Type B pancreatic cell (in vitro differentiated cells): ENCODE measurements at places on chromosomes 16 and 17. TPM values are rescaled to one million over a fixed set of nuclear protein-coding genes. Genes with fewer than 3 reads are reported as not detected.

DNA sequence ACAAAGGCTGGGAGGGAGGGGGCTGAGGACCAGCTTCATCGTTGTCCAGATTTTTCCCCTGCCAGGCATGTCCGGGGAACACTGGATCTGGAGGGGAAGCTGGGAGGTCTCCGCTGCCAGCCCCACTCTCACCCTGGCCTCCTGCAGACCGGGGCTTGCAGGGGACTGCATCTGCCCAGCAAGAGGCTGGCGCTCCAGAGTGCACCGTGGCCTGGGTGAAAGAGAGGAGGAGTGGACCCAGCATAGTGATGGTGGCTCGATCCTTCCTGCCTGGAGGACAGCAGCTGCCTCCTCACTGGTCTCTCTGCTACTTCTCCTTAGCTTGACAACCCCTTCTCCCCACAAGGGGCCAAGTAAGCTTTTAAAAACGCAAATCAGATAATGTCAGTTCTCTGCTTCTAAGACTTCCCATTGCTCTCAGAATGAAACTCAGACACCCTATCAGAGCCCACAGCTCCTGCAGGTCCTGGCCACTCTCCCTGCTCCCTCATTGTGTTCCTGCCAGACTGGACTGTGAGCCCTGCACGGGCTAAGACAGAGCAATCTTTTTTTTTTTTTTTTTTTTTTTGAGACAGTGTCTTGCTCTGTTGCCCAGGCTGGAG is 15.0 kb downstream of the CPNE2 start:
- H3K27ac ChIP-seq, result no peak overlapping the region
- no peaks in the 10 kb centered on the region for H3K36me3 ChIP-seq
- no peaks in the 10 kb centered on the region for H3K27me3 ChIP-seq
- peaks cover 30% of the 10 kb centered on the region for H3K4me1 ChIP-seq
- no peak for DNase-seq

Gene HSD17B1
- total RNA-seq, result 2.2 and 2.7 TPM in 2 replicates

DNA sequence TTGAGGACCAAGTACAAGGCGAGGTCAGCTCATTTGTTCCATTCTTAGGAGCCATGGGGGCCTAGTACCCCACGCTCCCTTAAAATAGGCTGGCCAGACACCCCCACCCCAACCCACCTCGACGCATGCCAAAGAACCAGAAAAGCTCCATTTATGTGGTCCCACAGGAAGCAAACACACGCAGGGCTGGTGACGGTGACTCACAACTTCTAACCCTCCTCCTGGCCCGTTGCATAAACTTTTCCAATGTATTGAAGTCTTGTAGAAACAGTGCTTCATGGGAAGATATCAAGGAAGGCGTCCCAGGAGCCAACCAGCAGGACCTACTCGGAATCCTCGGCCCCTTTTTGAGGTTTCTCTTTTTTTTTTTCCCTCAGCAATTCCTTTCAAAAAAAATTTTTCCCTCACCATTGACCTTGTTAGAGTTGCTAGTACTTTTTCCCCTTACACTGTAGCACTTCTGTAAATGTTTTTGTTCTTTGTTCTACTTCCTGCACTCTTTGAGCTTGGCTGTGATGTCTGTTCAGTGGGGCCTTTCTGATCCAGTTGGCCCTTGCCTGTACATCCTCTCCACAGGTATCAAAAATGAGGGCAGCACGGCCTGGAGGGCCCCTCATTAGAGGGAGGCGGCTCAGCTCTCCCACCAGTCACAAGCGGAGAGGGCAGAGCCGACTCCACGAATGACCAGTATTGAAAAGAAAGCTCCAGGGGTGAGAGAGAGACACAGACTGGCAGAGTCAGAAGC is 208.3 kb downstream of the RGS9 start:
- DNase-seq, result no peak
- no peaks in the 10 kb centered on the region for H3K36me3 ChIP-seq
- peaks cover 8% of the 10 kb centered on the region for H3K4me1 ChIP-seq
- no peaks in the 10 kb centered on the region for H3K27me3 ChIP-seq

DNA sequence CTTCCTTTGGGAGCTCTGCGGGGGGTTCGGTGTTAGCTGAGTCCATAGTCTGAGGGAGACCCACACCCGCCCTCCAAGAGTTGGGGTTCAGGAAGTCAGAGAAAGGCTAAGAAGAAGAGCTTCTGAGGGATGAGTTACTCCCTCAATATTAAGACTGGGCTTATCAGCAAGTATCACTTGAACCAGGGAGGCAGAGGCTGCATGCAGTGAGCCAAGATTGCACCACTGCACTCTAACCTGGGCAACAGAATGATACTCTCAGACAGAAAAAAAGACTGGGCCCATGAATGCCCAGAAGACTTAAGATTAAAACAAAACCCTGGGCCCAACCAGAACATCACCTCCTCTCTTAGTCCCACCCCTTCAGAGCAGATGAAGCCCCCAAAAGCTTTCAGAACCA is 6.0 kb downstream of the NKIRAS2 start:
- no peak for DNase-seq
- no peak overlapping the region for H3K27ac ChIP-seq
- H3K27me3 ChIP-seq, result no peaks in the 10 kb centered on the region

GRCh38 chr17:740240-741017 is 8.0 kb downstream of the TLCD3A start:
- H3K36me3 ChIP-seq, result peaks cover 35% of the 10 kb centered on the region
- H3K4me3 ChIP-seq, result no peak overlapping the region
- no peak overlapping the region for H3K27ac ChIP-seq
